ENCODE measurements at places on chromosomes 3 and 15.

DNA sequence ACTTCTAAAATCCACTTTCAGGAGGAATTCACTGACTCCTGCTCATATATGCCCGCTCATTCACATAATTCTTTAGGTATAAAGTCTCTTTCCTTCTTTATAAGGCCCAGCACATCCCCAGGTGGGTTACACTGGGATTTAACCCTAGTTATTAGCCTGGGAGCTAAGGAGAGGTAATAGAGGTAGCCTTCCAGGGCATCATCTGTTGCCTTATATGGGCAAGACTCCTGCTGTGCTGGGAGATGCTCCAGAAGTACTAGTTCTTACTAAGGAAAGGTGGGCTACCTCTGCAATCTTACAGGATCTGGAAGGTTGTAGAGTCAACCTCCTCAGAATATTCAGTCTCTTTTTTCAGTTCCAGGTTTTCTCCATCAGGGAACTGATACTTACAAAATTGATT, 13.1 kb upstream of the IFT57 start:
- DNase-seq = no peak

- DNase-seq = no peak
Measured at GRCh38 chr3:138914870-138915502, 32.0 kb downstream of the FOXL2 start.

DNA sequence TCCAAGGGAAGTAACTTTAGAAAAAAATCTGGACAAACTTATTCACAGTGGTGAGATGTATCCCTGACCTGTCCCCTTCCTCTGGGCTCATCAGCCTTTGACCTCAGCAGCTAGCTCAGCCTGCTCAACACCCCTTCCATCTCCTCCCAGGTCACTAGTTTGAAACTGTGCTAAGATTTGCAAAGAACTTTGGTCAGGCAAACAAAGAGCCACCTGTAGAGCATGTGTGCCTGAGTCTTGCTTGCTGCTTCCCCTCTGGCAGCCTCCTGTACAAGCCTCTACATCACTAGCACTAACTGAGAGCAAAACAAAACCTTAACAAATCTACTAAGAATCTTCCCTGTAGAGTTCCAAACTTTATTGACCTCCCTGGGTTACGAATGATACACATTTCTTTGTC, 43.9 kb downstream of the NR1I2 start:
- no peak for DNase-seq

- no peak for DNase-seq
Measured at GRCh38 chr15:88142121-88142520, 114.4 kb downstream of the NTRK3 start.

GRCh38 chr15:61752001-61752400, 308.2 kb downstream of the VPS13C start:
- no peak for DNase-seq

DNA sequence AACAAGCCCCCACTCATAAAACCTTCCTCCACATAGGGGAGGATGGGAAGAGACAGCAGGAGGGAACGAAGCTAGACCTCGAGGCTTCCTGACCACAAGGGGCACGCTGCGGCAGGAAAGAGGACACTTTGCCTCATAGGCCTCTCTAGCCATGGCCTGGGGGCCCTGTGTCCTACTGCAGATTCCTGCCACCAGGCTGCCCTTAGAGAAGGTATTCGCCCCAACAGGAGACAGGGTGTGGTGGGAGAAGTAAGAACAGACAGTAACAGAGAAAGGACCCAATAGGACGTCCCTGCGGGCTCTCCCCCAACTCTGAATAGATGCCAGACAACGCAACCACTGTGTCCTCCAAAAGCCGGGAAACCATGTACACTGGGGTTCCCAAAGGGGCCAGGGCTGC, 36.8 kb downstream of the ADCY5 start:
- DNase-seq = no peak

DNA sequence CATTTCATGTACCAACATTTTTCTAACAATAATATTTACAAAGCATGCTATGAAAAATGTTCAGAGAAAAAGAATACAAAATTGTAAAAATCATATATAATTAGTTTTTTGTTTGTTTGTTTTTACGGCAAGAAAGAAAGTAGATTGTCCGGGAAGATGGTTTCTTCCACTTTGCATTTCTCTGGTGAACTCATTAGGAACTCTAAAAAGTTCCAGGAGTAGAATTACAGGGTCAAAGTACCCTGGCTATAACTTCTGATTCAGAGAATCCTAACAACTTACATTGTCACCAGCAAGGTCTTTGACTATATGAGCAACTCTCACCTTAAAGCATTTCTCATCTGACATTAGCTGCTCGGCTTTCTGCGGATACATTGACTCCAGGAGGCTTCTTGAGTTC, 196.7 kb downstream of the PDE8A start:
- DNase-seq = no peak
